NCI-H1092 (cell line): ENCODE measurements at places on chromosomes 4 and X.

GRCh38 chrX:44470816-44471215 lies 71.8 kb downstream of the FUNDC1 start:
- no peak for DNase-seq

GRCh38 chrX:11976663-11977062 lies 161.6 kb upstream of the FRMPD4 start:
- DNase-seq, result no peak

- no peak for DNase-seq
These were observed 623.9 kb downstream of the BCOR start for GRCh38 chrX:39473812-39474211.

DNA sequence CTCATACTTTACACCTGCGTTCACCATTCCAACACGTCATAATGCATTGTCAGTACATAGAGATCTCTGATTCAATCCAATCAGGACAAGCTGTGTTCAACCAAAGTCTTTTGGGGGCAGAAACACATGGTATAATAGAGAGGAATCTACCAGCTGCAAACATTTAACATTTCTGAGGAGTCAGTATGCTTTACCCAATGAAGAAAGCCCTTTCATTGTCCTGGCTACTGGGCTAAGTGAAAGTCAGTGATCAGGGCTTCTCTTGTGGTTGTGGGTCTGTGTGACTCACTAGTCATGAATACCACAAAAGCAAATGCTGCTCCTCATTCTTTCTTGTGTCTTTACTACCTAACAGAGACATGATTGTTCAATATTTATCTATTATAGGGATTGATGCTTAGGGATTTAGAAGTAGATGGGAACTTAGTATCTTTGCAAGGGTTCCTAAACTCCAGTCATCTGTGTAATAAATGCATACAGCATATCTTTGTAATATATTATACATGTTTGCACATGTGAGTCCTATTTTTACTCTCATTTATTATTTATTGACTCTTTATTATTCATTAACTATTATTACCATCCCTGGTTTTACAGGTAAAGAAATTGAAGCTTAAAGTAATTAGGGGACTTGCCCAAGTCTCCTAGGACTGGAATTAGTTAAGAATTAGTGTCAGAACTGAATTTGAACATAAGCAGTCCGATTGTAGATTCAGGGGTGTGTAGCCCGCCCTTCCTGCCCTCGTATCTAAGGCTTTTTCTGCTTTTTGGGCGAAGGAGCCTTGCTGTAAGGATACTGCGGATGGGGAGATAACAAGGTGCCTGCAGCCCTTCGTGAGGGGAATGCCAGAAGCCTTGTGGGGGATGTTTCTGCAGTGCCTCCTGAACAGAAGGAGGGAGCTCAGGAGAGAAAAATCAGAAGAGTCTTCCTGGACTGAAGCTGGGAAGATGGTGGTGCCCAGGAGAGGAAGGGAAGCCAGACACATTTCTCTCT lies 353.1 kb upstream of the BOD1L1 start:
- no peak for DNase-seq

DNA sequence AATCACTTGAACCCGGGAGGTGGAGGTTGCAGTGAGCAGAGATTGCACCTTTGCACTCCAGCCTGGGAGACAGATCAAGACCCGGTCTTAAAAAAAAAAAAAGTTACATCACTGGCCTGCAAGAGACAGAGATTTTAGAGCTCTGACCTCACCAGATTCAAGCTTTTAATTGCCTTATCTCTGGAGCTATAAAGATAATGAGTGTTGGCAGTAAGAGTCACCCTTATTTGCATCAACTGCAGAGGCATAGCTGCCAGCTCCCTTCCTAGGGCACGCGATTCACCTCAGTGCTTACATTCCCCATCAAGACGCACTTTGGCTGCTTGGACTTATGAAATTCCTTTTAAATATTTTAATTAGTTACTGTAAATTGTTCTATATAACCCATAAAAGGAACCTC lies 12.5 kb upstream of the SPATA4 start:
- no peak for DNase-seq

- no peak for DNase-seq
These were observed 186.4 kb downstream of the BCOR start for GRCh38 chrX:39911278-39911897.
